ENCODE measurements at places on chromosomes 5 and 9.

DNA sequence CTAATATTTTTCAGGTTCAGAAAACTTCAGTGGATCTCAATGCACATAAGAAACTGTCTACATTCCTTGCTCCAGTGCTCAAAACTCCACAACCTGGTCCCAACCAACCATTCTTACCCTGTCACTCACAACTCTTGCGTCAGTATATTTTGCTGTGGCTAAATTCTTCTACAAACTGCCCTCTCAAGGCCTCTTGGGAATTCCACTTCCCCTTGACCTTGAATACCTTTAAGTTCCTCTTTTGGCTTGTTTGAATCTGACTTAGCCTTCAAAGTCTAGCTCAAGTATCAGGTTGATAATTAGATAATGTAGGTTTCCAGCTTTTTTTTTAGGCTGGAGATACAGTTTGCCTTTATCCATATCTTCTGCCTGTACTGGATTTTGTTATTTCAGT is 128.3 kb downstream of the SLF1 start:
- no peak for ATAC-seq

DNA sequence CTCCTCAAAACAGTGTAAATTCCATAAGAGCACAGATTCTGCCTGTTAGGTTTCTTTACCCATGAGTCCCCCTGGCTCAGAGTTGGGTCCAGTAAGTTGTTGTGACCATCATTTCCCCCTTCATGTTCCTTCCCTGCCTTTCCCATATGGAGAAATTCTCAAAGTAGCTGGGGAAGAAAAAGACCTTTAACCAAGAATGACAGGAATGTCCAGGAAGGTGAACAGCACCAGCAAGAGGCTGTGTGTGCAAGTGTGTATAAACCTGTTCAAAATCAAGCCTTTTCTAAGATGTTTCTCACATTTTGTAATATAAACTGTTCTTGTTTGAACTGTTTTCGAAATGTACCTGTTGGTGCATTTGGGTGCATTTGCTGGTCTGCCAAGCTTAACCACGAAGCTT is 238.2 kb downstream of the SLIT3 start:
- no peak for ATAC-seq

DNA sequence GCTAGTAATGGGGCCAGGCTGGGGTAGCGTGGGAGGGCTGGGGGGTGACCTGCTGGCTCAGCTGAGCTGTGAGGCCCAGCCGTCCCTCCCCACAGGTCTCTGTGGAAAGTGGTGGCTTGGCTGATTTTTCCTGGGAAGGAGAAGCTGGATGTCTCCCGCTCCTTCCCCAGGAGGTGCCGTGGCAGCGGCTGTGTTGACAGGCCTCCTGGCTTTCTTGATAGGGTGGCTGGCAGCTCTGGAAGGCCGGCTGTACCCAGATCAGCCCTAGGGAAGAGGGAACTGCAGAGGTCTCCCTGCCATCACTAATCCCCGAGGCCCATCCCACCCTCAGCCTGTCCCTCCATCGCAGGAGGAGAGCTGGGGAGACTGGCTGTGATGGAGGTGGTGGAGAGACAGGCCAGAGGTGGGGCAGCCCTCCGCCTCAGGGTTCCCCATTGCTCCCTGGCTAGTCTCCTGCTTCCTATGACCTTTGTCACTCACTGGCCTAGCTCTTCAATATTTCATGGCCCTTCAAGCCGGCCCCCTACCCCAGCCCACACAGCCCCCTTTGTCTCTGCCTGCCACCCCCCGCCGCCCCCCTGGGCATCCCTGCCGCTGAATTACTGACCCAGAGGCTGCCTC is 6.8 kb downstream of the CXXC5 start:
- no peak for ATAC-seq

- no peak for ATAC-seq
Measured at GRCh38 chr5:171622010-171622409, 163.6 kb upstream of the SMIM23 start.

DNA sequence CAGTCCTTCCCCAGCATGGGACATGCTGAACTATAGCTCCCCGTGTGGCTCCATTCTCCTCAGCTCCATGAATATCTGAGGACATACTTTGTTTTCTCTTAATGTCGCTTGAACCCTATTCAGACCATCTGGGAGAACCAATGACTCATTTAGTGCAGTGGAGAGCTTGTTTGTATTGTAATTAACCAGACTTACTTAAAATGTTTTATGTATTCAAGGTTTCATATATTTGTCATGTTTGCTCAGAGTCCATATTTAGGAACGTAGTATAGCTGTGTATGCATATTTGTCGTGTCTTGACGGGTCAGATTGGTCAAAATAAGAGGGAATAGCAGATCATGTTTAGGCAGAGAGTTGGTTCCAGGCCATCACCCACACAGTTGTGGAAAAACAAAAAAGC is 150.1 kb upstream of the NTRK2 start:
- peak; percentile 87 for ATAC-seq

DNA sequence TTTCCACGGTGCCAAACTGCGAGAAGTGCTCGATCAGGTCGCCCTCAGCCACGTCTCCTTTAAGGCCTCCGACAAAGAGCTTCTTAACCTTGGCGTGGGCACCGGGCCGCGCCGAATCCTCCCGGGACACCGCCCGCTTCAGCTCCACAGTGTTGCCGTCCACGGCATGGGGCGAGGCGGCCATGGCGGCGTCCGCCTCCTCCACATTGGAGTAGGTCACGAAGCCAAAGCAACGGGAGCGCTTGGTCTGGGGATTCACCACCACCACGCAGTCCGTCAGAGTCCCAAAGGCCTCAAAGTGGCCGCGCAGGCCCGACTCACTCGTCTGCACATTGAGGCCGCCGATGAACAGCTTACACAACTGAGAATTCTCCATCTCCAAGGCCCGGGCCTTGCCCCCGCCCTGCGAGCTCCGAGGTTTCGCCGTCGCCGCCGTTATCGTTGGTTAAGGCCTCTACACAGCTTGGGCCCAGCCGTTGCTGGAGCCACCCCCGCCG is 424 bp downstream of the HNRNPA0 start:
- ATAC-seq, result peak; percentile 29

- peak; percentile 93 for ATAC-seq
Measured at GRCh38 chr9:21770871-21771560, 31.4 kb upstream of the MTAP start.

- ATAC-seq, result no peak
Measured at GRCh38 chr5:135576075-135576599, 2.7 kb downstream of the CXCL14 start.

DNA sequence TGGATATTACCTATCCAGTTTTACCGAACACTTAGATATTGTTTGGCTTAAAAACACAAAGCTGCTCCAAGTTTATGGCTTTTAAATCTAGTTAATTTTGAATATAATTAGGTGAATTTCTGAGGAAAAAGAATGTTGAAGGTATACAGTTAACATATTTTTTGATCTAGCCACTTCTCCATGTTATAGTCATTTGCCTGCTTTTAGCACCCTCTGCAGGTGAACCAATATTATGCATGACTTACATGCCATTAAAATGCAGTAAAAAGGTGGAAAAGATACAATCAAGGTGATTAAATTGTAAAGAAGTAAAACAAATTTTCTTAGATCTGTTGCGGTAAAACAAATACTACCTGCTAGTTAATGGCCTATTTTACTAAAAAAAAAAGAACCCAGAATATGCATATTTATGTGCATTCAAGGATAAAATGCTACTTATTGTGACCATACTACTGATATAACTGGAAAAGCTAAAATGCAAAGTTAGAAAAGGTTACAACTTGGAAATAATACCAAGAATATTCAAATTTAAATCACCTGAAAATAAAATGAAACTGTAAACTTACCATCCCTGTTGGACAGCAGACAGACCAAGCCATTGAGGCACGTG is 132.1 kb downstream of the AP3B1 start:
- no peak for ATAC-seq
